Lung microvascular endothelial cell (primary cell): ENCODE measurements at places on chromosomes 1 and 21. TPM values are rescaled to one million over a fixed set of nuclear protein-coding genes. Genes with fewer than 3 reads are reported as not detected.

PSMB4 gene
- 360 and 367 TPM in 2 replicates for total RNA-seq

DNA sequence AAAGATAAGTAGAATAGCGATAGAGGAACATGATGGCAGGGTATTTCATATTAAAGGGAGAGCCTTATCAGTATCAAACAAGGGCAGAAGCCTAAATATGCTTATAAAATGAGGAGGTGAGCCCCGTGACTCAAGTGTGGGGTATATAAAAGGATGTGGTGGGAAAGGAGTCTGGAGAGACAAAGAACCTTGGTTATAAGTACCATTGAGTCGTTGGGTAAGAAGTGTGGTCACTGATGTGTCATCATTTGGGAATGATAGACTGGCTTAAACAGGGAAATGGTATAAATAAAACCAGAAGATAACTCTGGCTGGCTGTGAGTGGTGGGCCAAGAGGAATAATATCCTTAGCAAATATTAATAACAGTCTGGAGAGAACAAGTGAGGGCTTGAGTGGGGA lies 10.9 kb upstream of the CD5L start:
- no peak for DNase-seq

DNA sequence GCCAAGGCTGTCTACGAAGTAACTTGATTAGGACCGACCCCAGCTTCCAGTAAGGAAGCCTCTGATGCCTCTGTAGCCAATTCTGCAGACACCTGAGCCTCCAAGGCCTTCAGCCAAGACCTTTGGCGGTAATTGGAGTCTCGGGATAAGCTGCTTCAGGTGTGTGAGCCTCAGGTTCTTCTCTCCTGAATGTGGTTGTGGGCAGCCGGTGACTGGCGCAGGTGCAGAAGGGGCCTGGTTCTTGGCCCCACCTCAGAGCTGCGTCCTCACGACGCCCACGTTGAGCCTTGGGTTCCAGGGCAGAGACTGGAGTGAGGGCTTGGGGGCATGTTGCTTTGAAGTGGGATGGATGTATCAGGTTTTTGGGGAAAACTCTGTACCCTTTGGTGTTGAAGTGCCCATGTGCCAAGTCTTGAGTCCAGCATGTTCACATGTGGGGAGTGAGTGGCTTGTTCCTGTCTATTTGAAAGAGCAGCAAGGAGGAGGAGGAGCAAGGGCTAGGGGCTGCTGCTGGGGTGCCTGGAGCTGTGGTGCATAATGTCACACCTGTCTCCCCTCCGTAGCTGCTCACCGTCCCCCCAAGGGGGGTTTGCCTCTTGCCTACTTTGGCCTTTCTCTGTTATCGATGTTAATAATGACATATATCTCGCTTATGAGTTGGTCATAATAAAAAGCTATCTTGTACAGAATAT lies 1.4 kb downstream of the PSEN2 start:
- no peak for DNase-seq

GRCh38 chr21:38165466-38166172 lies 91.2 kb upstream of the KCNJ15 start:
- DNase-seq: no peak
